ENCODE measurements at places on chromosomes 1 and 21.

DNA sequence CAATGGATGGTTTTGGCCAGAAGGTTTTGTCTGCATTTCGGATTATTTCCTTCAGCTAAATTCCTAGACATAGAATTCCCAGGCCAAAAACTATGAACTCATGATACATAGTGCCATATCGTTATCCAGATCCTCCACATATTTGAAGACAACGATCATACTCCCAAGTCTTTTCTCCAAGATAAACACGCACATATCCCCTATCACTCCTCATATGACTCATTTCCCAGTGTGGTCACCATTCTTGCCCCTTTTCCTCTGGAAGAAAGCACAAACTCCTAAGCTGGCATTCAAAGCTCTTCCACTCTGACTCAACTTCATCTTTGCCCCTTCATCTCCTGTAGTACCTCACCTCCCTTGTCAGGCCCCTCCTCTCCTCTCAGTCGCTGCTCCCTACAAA is 277.6 kb downstream of the PLPP3 start:
- no peak for DNase-seq

DNA sequence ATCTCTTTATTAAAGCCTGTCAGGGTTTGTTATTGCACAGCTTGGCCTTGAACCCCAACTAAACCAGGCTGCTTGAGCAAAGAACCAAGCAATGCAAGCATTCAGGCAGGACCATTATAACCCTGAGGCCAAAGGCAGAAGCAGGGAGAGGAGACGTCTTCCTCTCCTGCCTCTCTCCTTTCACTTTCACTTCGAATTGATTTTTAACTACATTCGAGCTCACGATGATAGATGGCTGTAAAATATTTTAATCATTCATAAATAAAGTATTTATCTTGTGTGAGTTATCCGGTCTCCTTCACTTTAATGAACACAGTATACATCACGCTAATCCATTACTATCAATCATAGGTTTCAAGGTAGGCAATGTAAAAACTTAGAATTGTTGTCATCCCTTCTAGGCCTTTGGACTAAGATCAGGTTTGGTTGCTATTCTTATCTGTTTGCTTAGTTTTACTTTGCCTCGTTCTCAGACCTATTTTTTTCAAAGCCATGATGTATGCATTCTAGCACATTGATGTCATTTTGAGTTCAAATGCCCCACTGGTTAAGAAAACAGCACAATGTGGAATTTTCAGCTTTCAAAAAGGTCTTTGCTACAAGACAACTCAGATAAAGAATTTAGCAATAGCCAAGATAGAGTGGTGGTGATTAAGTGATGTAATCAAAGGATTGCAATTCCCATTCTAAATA is 480.2 kb upstream of the RUNX1 start:
- DNase-seq: peak; percentile 34

GRCh38 chr1:203930342-203930741 is 68.9 kb downstream of the SNRPE start:
- peak; percentile 79 for DNase-seq

GRCh38 chr1:43711049-43711448 is 3.7 kb downstream of the ST3GAL3 start:
- peak; percentile 73 for DNase-seq

GRCh38 chr1:197399755-197400521 is 131.9 kb downstream of the CRB1 start:
- peak; percentile 71 for DNase-seq

GRCh38 chr1:162021124-162021523 is 2.5 kb downstream of the OLFML2B start:
- DNase-seq: no peak

GRCh38 chr1:230706020-230706699 is 7.8 kb downstream of the AGT start:
- DNase-seq: no peak

GRCh38 chr21:41794600-41794999 is 27.7 kb upstream of the RIPK4 start:
- DNase-seq: no peak

DNA sequence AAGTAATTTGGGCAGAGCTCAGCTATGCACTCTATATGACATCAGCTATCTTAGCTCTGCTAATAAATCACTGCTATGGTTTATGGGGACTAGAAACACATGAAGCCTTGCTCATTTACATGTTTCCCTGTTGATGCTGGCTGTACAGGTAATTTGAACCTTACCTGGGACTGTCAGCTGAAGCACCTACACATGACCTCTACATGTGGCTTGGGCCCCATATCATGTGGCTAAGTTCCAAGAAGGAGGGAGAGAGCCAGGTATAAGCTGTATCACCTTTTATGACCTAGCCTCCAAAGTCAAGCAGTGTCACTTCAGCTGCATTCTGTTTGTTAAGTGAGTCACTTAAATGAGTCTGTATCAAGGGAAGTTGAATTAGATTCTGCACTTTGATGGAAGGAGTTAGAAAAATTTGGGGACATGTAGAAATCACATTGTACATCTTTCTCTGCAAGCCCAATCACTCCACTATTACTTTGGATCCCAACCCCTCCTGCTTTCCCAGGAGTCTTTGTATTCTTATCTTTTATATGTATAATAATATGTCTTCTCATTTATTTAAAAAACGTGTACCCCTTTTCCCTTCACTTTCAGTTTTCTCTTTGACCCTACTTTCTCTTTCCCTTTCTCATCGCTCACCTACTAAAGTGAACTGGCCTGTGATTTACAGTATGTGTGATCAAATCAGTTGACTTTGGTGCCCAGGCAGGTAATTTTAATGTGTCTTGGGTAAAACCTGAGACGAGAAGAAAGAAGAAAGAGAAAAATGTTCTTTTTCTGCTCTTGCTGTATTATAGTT is 53.4 kb upstream of the PRKACB start:
- DNase-seq: no peak

DNA sequence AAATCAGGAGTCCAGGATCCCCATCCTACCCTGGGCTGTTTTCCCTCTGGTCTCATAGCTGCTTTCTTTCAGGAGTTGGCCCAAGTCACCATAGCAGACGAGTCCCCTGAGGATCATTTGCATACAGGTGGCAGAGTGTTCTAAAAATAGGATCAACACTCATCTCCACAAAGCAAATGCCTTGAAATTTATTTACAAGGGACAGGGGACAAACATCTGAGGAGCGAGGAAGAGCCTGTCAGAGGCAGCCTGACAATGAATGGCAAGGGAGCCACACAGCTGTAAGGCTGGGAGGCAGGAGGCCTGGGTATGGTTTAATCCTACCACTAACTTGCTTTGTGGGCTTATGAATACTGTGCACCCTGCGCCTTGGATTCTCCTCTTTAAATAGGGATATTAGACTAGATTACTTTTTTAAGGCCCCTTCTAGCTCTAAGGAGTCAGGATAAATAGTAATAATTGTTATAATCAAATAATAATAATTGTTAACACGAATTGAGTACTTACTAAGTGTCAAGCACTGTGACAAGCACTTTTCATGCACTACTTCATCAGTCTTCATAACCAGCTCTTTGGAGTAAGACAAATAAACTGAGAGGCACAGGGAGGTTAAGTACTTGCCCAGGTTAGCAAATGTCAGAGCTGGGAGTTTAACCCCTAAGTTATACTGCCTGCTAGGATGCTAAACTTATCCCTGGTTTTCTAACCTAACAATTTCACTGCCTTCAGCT is 34.5 kb downstream of the RAB3B start:
- no peak for DNase-seq

DNA sequence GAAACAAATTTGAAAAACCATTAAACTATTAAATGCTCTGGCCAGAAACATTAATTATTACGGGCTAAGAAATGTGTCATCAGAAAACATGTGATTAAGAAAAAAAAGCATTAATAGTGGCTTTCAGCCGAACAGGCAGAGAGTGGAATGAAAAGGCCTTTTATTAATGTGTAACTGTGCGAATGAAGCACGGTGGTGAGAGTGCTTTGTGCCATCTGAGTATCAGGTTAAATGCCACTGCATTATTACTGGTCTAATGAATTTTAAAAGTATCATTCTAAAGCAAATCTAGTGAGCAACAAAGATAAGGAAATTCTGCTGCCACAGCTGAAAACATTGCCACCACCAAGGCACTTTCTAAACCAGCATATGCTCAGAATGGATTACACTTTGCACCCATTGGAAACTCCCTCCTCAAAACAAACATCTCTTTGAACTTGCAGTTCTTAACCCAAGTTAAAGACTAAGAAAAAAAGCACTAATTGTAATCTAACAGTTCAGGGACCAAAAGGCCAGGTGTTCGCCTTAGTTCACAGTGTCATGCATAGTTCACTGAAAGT is 30.0 kb upstream of the SSX2IP start:
- no peak for DNase-seq

DNA sequence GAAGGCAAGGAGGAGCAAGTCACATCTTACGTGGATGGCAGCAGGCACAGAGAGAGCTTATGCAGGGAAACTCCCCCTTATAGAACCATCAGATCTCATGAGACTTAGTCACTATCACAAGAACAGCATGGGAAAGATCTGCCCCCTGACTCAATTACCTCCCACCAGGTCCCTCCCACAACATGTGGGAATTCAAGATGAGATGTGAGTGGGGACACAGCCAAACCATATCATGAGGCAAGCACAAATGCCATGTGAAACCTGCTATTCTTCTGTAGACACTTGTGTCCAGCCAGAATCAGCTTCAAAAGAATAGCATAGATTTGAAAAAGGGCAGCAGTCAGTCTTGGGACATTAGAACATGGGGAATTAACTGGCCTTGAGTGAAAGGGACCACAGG is 32.2 kb upstream of the UBE2U start:
- no peak for DNase-seq

- no peak for DNase-seq
Measured at GRCh38 chr1:85707267-85707989, 805 bp downstream of the ZNHIT6 start.

DNA sequence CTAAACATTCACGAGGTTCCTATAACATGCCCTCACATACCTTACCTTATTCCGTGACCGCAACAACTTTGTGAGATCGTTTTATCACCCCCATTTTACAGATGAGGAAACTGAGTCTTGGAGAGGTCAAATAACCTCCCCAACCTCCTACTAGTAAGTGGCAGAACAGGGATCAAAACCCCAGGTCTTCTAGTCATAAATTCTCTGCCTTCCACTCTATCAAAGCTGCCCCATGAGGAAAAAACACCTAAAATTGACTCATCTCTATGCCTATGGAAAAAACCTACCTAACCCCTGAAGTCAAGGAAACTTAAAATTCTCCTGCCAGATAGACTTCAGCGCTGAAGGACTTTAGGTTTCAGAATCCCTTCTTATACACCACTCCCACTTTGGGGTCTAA is 69.5 kb upstream of the ERRFI1 start:
- DNase-seq: no peak

- peak; percentile 14 for DNase-seq
Measured at GRCh38 chr1:221701570-221702186, 40.2 kb downstream of the DUSP10 start.

- DNase-seq: peak; percentile 57
Measured at GRCh38 chr1:150164224-150164623, 14.5 kb downstream of the PLEKHO1 start.

- DNase-seq: no peak
Measured at GRCh38 chr1:41806472-41807155, 112.1 kb downstream of the HIVEP3 start.

DNA sequence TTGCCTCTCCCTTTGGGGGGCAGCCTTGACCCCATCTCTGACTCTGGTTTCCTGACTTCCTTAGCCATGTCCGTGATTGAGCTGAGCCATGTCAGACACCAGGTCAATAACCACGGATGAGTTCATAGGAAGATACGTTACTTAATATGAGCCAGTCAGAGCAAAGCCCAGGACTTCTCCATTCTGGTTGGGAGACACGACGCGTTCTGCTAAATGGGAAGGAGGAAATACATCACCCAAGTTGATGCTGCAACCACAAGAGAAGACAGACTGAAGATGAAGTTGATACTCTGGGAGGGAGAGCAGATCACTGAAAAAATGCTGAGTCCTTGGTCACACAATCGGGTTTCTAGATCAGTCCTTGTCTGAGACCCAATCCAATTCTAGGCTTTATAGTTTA is 90.9 kb downstream of the MATN1 start:
- peak; percentile 59 for DNase-seq

GRCh38 chr1:68000191-68000590 is 50.2 kb downstream of the DIRAS3 start:
- no peak for DNase-seq

- no peak for DNase-seq
Measured at GRCh38 chr1:157773493-157774350, 3.2 kb downstream of the FCRL2 start.

- DNase-seq: peak; percentile 39
Measured at GRCh38 chr1:28087614-28088167, 719 bp downstream of the EYA3 start.

GRCh38 chr1:205809942-205810345 is 3.1 kb downstream of the SLC41A1 start:
- no peak for DNase-seq

DNA sequence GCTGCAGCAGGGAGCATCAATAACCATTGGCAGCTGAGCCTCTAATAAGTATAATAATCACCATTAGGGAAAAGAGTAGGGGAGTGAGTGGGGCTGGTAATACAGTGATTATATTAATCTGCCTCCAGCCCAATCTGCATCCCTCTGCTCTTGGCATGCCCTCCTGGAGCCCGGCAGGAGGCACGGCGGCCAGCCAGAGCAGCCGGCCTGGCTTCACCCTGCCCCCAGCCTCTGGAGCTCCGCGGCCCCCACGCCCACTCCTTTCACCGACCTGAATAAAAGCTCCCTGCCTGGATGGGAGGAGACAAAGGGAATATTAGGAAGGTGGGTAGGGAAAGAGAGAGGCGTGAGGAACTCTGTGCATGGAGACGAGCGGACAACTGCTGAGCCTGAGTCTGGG is 28.3 kb downstream of the OPTC start:
- DNase-seq: no peak

DNA sequence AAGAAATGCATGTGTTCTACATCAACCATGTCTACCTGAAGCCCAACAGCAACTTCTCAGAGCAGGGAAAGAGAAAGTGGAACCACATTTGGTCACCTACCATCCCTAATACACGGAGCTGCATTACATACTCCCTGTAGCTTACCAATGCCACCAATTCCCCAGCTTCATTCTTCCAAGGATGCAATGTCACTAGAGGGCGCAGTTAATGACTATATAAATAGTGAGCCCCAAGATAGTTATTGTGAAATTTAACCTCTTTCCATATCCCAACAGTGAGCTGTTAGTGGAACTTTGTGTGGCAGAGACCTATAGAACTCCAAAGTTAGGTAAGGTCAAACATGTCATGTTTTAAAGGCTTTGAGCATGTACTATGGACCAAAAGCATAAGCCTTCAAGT is 618.3 kb downstream of the SMYD3 start:
- DNase-seq: peak; percentile 53

DNA sequence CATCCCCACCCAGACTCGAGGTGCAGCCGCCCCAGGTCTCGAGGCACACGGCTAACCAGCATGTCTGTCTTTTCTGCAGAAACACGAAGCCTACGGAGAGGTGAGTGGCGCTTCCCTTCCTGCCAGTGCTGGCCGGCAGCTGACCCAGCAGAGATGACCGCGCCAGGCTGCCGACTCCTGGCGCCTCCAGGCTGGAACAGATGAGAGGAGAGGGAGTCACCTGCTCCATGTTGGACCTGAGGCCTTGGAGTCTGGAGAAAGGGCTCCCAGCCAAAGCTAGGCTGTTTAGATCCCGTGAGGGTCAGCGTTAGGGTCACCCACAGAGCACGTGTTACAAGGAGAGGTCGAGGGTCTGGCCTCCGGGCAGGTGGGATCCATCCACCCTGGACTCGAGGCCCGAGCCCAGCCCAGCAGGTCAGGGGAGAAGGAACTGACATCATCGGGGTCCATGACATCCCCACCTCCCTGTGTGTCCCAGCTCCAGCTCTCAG is 14.9 kb downstream of the COL6A2 start:
- no peak for DNase-seq

Data from MV-4-11 (cell line).